ENCODE measurements at places on chromosomes 4 and X. TPM values are rescaled to one million over a fixed set of nuclear protein-coding genes. Genes with fewer than 3 reads are reported as not detected.

GRCh38 chrX:71053217-71053621, 14.9 kb downstream of the SNX12 start:
- DNase-seq, result no peak

DNA sequence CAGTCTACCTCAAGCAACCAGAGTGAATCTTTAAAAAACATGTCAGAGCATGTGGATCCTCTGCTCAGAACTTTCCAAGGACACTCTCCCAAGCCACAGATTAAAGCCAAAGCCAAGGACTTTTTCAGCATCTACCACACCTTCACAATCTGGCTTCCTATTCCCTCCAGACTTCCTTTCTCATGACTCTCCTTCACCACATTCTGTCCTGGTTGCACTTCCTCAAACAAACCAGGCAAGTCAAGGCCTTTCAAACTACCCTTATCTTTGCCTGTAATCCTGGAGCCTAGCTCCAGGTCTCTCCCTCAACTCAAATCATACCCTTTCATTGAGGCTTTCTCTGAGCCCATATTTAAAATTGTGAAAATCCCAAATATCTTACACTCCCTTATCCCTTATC, 191.6 kb upstream of the GALNTL6 start:
- no peak for DNase-seq

DNA sequence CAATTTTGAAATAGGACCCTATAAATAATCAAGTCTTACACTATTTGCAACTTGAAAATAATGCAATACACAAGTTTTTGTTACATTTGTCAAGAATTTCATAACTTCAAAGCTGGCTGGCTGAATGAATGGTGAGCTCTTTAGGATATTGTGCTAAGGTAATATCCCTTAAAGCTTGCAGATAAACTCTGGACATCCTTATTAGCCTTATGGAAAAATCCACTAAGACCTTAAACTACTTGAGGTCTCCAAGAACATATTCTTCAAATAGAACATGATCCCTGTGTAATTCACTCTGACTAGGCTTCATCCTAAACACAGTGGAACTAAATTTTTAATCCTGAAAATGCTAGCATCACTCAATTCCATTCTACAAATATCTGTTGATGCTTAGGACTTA, 199.3 kb downstream of the PACRGL start:
- no peak for DNase-seq

- DNase-seq, result no peak
Measured at GRCh38 chr4:2360396-2360730, 58.1 kb downstream of the ZFYVE28 start.

DNA sequence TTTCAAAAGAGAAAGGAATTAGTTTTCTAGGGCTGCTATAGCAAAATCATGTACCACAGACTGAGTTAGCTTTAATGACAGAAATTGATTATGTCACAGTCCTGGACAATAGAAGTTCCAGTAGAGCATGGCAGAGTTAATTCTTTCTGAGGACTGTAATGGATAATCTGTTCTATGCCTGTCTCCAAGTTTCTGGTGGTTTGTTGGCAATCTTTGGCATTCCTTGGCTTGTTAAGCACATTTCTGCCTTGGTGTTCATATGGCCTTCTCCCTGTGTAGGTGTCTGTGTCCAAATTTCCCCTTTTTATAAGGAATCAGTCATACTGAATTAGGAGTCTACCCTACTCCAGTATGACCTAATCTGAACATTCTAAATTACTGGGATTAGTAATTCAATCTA, 336.1 kb upstream of the PABPC4L start:
- no peak for DNase-seq

- no peak for DNase-seq
Measured at GRCh38 chr4:177339477-177340374, 30.1 kb downstream of the NEIL3 start.

GRCh38 chrX:150574559-150575418, 6.4 kb downstream of the MTM1 start:
- DNase-seq, result no peak

GRCh38 chr4:71411981-71412380, 73.2 kb downstream of the SLC4A4 start:
- no peak for DNase-seq

- no peak for DNase-seq
Measured at GRCh38 chr4:5609306-5610007, 98.9 kb downstream of the EVC2 start.

DNA sequence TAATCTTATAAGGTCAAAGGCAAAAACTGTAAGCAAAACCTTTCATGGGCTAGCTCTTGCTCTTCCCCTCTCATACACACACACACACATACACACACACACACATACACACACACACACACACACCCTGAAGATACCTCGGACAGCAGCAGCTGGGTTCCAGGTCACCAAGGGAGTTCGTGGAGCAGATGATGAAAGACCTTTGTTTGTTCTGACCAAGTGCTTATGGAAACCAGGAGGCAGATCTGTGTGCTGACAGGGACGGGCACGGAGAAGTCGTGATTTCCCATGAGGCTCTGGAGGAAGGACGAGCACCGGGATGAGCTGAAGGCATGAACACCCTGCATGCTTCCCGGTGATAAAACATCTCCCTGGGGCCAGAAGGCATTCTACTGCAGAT, 35.4 kb upstream of the CRMP1 start:
- no peak for DNase-seq

DNA sequence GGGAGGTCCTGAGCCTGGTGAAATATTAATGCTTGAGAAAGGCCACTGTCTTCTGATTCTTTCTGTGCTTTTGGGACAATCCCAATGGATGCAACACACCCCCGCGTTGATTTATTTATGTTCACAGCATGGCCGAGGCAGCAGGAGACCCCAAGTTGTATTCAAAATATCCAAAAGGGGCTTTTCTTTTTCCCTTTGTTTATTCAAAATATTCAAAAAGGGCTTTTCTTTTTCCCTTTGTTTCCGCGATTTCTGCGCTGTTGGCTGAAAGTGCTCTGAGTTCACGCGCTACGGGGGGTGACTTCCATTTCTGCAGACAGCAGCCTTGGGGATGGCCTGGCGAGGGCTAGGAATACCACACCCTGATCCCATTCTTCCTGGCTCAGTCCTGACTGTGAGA, 59.5 kb upstream of the PPP2R3B start:
- no peak for DNase-seq

GRCh38 chrX:154750301-154751202, at the start of gene GAB3:
GAB3 (minus strand) TSS chrX:154751077; CDS start chrX:154751025, 52 bp downstream.
- DNase-seq, result no peak

PHEX gene
- 1.1 TPM for total RNA-seq

HSFX4 gene
- total RNA-seq, result not detected

YIPF6 gene
- 24.1 TPM for total RNA-seq

CT45A5 gene
- total RNA-seq, result not detected

TLR10 gene
- not detected for total RNA-seq

SLC4A4 gene
- 0.20 TPM for total RNA-seq

AGTR2 gene
- total RNA-seq, result not detected

WDR17 gene
- 0.32 TPM for total RNA-seq
